ENCODE measurements at places on chromosomes 12 and 14.

GRCh38 chr12:2111826-2112225 lies 59.0 kb downstream of the CACNA1C start:
- no peak for DNase-seq

GRCh38 chr12:52521175-52521567 lies 977 bp upstream of the KRT5 start:
- DNase-seq: no peak

DNA sequence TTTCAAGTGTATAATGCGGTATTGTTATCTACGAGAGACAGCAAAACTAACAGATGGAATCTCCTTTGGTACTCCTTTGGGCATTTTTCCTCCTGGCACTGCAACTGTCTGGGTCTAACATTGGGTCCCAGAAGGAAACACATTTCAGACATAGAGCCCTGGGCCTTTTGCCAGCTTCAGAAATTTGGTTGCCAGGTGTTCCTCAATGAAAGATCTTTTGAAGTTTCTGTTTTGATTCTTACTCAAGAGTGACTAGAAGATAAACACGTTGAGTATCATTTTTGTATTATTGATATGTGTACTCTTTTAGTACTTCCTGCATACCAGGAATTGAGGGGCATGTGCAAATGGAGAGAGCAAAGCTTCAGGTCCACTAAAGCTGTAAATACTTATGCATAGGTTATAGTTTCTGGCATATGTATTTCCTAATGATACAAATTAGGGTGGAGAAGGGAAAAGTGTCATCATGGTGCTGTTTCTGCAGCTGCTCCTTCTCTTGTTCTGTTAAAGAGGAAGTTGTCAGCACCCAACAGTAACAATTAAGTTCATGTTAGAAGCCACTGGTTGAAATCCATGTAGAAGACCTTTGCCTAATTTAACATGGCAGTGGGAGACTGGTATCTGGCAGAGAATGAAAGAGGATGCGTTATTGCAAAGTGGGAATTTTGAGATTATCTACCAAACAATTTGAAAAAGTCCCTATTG lies 53.5 kb downstream of the SLC38A6 start:
- no peak for DNase-seq

- DNase-seq: no peak
These were observed 39.5 kb upstream of the DACT1 start for GRCh38 chr14:58598028-58598803.

DNA sequence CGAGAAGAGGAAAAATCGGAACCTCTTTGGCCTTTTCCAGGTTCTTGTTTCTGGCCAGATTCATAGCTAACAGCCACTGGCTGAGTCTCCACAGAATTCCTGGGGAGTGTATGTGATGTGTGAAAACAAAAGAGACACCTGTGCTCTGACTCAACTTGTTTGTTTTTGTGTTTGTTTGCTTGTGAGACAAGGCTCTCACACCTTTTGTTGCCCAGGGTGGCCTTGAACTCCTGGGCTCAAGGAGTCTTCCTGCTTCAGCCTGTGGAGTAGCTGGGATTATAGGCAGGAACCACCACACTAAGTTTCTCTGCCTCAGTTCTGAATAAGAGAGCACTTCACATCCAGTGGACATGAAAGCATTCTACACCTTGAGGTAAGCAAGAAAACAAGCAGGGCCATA lies 22.7 kb downstream of the MFAP5 start:
- DNase-seq: no peak
